Ascending aorta (tissue), 2 donors: ENCODE measurements at places on chromosomes 16 and 17.

GRCh38 chr17:43658900-43659299, 2.8 kb downstream of the MEOX1 start:
- no peak for DNase-seq

- DNase-seq: no peak
Measured at GRCh38 chr16:51952500-51952899, 594.4 kb downstream of the TOX3 start.

GRCh38 chr17:18377437-18378204, at the start of gene EVPLL:
TSS of gene EVPLL (plus strand) at chr17:18377778. CDS start at chr17:18380938, 3,160 bp downstream.
- no peak for DNase-seq

- DNase-seq: no peak
Measured at GRCh38 chr17:36544044-36544306, 744 bp upstream of the GGNBP2 start.

GRCh38 chr16:52552643-52553042, 5.7 kb upstream of the TOX3 start:
- DNase-seq: no peak
